ENCODE measurements at places on chromosomes 16 and 17. TPM values are rescaled to one million over a fixed set of nuclear protein-coding genes. Genes with fewer than 3 reads are reported as not detected.

Gene ITGB3
- 0.10 TPM for polyA plus RNA-seq

Gene SLFN5
- 0.25 TPM for polyA plus RNA-seq

Gene SLC5A11
- 1.7 TPM for polyA plus RNA-seq

GRCh38 chr17:35001549-35001948 lies 21.2 kb downstream of the LIG3 start:
- no peak for DNase-seq

- no peak for DNase-seq
Measured at GRCh38 chr17:73316919-73317505, 5.2 kb upstream of the CDC42EP4 start.

GRCh38 chr17:72104863-72105234 lies 16.0 kb upstream of the SOX9 start:
- no peak for DNase-seq

- no peak for DNase-seq
Measured at GRCh38 chr17:83123896-83124801, 44.7 kb downstream of the METRNL start.

- no peak for DNase-seq
Measured at GRCh38 chr17:42184713-42185620, at the start of gene HCRT. TSS of gene HCRT (minus strand) at chr17:42185452. CDS start at chr17:42185365, 87 bp downstream.

DNA sequence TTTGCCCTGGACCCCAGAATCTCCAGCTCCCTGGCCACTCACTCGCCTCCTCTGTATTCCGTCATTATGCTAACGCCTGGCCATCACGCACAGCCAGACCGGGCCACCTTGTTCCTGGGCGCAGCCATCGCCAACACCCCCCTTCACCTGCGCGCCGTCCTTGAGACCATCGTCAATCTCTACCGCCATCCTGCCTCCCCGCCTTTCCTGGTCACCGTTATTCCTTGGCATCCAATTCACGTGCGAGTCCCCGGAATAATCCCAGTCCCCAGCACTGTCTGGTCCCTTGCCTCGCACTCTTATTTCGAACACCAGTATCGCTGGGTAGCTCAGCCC lies 541 bp downstream of the VKORC1 start:
- no peak for DNase-seq

All from HepG2 (cell line).